ENCODE measurements at places on chromosomes 3 and 15.

DNA sequence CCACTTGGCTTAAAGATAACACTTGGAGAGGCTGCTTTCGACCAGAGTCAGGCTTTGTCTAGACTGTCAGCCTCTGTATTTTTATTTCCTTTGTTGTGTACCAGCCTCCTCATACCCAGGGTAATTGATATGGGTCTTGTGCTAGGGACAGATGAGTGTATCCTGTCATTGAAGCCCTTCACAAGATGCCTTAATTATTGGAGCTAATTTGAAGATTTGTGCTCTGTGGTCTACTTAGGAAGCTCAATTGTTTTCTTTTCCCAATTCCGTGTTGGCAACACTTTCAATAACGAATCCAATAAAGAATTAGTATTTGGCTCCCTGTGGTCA is 60.5 kb upstream of the DPH6 start:
- DNase-seq, result no peak

- no peak for DNase-seq
Measured at GRCh38 chr3:12972781-12973702, 100.2 kb downstream of the IQSEC1 start.

DNA sequence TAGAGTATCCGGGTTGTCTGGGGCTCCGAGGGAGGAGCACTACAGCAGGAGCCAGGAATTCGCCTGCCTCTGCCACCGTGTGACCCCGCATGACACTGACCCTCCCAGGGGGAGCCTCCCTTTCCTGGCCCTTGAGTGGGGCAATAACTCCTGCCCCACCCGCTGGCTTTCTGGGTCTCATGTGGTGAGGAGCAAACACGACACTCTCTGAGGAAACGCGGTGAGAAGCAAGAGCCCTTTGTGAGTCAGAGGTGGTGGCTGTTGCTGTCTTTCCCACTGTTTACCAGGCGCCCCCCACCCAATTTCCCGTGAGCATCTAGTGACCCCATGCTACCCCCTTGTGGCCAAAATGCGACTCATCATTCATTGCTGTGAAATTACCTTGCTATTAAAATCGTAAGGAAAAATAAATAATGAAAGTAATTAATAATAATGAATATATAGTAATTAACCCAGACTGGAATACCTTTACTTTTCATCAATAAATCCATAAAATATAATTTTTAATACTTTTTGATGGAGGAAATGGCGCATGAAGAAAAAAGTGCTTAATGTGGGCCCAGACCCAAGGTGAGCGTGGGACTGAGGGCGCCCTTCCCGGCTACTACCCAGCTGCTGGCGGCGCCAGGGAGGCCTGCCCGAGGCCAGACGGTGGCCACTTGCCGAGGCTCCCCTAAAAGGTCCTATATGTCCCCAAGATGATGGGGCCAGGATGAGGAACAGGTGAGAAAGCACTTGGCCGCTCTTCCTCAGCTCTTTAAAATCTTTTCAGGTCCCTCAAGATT is 29.3 kb downstream of the CCNL1 start:
- DNase-seq, result peak; percentile 74

DNA sequence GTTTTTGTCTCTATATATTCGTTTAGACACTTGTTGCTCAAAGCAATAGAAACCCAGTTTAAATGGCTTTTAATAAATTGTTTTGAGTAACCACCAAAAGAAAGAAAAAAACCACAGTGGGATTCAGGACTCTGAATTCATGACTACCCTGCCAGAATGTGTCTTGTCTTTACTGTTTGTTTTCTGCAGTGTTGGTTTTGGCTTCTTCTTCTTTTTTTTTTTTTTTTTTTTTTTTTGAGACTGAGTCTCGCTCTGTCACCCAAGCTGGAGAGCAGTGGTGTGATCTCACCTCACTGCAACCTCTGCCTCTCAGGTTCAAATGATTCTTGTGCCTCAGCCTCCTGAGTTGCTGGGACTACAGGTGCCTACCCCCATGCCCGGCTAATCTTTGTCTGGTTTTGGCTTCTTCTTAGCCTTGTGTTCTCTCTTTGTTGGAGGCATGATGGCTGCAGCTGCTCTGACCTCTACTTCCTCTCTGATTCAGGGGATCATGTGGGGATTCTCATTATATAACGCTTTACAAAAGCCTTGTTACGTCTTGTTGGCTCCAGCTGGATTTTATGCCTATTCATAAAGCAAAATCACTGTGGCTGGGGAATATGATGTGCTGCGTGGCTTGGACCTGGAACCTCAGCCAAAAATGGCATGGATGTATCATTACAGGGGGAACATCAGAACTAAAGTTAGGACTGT is 54.0 kb downstream of the PLS1 start:
- DNase-seq, result no peak

GRCh38 chr3:177440456-177441104 is 243.3 kb upstream of the TBL1XR1 start:
- no peak for DNase-seq

- no peak for DNase-seq
Measured at GRCh38 chr3:122343654-122344053, 18.6 kb downstream of the CSTA start.

- DNase-seq, result no peak
Measured at GRCh38 chr15:43518197-43518761, 871 bp downstream of the MAP1A start.

- no peak for DNase-seq
Measured at GRCh38 chr3:140863580-140864009, 78.0 kb upstream of the SLC25A36 start.

GRCh38 chr15:52728899-52729298 is 49.7 kb upstream of the ATOSA start:
- no peak for DNase-seq

DNA sequence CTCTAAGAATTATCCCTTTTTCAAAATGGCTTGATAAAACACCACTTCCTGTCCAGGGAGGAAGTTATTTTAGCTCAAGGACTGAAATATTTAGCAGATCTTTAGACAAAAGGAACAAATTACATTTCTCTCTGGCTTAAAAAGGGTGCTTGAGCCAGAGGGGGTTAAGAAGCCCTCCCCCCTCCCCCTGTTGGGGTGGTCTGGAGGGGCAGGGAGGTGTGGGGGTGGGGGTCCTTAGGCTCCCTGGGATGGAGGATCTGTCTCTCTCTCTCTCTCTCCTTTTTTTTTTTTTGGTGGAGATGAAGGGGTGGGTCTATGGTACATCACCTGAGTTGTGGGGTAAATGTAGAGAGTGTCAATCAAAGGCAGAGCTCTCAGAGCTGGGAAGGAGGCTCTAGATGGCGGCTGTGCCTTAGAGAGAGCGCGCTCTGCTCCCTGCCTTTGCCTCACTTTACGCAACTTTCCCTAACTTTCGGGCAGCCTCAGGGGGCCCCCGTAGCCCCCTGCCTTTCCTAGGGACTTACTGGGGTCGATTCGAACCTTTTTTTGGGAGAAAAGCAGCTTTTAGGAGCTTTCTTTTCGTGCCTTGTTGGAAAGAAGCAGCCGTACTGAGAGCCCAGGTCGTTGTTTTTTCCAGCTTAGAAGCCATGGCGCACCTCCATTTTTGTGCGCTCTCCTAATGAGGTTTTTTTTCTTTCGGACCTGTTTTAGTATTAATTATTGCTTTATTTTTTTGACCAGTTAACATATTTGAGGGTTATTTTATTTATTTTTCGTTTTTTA is at the start of gene CHD2:
Gene CHD2, plus strand, starts transcription at position 377 of the 783 bp plus-strand sequence. CDS start 914 bp downstream, outside the sequence.
- DNase-seq, result peak; percentile 50

GRCh38 chr15:78360367-78360801 is 20.2 kb downstream of the CRABP1 start:
- DNase-seq, result no peak

- DNase-seq, result no peak
Measured at GRCh38 chr3:195267096-195267495, 3.9 kb downstream of the XXYLT1 start.

DNA sequence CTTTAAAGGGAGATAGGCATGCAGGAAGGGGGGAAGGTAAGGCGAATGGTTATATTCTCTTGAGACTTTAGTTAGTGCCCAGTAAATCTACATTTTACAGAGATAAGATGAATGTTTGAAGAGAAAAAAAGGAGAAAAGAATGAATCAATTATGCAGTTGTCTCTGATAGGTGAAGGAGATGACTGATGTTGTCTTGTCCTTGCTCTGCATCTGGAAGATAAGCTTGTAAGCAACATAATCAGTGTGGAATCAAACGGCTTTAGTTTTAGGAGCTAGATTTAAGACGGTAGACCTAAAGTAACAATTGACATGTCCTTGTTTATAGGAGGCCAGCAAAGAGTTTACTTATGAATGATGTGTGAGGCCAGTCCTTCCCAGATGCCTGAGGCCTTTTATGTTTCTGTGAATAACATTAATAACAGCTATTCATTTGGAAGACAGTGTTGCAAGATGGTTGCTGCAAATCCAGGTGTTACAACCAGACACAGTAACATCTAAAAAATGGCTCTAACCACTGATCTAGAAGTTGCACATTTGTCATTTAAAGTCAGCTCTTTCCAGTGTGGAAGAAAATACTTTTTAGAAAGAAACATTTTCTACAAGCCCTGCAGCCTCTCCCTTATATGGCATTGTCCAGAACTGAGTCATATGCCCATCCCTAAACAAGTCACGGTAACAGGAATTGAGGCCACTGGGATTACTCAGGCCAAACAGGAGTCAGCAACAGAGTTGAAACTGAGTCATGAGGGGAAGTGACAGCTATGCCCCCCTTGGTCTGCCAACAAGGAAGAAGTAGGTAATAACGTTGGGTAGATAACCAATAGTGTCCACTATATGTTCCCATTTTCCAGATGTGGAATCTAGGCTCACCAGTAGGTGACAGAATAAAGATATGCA is 77.5 kb upstream of the FBN1 start:
- no peak for DNase-seq

- no peak for DNase-seq
Measured at GRCh38 chr15:70812827-70813364, 41.1 kb downstream of the LARP6 start.

- DNase-seq, result no peak
Measured at GRCh38 chr3:52218454-52218853, 7.0 kb downstream of the TLR9 start.

GRCh38 chr15:29633971-29634370 is 188.3 kb downstream of the TJP1 start:
- DNase-seq, result no peak

DNA sequence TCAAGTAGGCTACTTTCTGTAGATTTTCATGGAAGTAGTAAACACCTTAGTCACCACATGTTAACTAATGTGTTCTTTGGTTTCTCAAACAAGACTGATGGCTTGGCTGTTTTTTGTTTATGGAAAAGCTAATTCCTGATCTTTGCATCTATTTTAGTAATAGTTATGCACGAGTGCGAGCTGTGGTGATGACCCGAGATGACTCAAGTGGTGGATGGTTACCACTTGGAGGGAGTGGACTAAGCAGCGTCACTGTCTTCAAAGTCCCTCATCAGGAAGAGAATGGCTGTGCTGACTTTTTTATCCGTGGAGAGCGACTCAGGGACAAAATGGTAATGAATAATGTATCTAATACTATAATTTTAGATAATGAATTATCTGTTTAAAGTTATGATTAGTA is 46.6 kb downstream of the SPRED1 start:
- no peak for DNase-seq

DNA sequence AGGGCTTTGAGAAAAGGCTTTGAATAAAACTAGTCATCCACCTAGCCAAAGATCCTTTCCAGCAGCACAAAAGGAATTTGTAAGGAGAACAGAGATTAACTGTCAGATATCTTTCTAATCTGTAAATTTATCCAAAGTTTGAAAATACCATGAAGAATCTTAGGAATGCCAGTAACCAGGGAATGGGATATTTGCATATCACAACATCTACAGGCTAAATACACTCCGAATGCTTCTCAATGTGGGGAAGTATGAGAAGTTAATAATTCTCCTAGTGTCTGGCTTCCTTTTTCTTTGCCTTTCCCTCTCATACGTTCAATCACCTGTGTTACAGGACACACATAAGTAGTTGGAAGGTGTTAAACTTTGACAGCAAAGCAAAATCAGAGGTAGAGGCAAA is 7.8 kb downstream of the ANAPC13 start:
- no peak for DNase-seq

DNA sequence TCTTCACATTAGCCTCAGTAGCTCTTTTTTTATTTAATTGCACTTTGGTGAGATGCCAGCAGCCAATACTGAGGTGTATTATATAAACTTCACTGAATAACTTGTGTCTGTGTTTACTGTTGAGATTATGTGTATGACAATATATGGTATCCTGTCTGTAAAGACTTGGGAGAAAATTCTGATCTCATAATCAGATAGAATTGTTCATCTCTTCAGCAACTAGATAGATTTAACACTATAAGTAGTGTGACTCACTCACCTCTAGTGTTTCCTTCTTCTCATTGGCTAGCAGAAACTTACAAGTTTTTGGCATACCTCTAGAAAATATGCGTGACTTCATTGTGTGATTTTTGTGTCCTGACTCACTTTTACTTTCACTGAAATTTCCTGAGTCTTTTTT is 67.6 kb upstream of the TGFBR2 start:
- no peak for DNase-seq

All from activated naive CD4-positive, alpha-beta T cell (primary cell).